ENCODE measurements at places on chromosomes 13 and 19. TPM values are rescaled to one million over a fixed set of nuclear protein-coding genes. Genes with fewer than 3 reads are reported as not detected.

GRCh38 chr13:63291701-63292100 is 1876.1 kb upstream of the PCDH20 start:
- no peak for DNase-seq

GRCh38 chr13:110553417-110553816 is 8.1 kb downstream of the RAB20 start:
- no peak for DNase-seq

GRCh38 chr19:38720559-38721236 is 23.6 kb downstream of the CAPN12 start:
- DNase-seq, result no peak

DNA sequence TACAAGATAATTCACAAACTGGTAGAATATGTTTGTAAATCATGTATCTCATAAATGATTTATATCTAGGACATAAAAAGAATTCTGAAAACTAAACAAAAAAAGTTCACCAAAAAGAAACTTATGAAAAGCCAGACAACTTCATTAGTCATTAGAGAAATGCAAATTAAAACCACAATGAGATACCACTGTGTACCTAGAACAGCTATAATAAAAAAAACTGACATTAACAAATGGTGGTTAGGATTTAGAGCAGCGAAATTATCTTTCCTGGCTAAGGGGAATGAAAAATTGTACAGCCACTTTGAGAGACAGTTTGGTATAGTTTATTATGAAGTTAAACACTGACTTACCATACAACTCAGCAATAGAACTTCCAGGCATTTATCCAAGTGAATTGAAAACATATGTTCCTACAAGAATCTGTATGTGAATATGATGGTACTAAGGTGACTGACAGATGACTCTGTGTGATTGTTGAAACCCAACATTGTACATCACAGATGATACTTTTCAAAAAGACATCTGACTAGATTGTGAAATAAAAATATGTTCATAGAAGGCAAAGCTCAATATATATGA is 41.8 kb downstream of the UGGT2 start:
- no peak for DNase-seq

GRCh38 chr13:94061301-94061700 is 418.2 kb downstream of the DCT start:
- no peak for DNase-seq

GRCh38 chr13:113202912-113203311 is 5.6 kb downstream of the PCID2 start:
- no peak for DNase-seq

Gene NCR1
- polyA plus RNA-seq, result 0.46 TPM

Gene CDC42EP5
- not detected for polyA plus RNA-seq

Gene SEMA6B
- 0.87 TPM for polyA plus RNA-seq

Gene KCTD12
- polyA plus RNA-seq, result 67.1 TPM

Gene ZNF497
- polyA plus RNA-seq, result 0.41 TPM
